NCI-H1417 treated with DMSO at 0.1 percent for 48 hours (cell line): ENCODE measurements at places on chromosomes 1 and 21.

GRCh38 chr1:100536031-100536430 lies 1.9 kb upstream of the GPR88 start:
- DNase-seq: no peak

- DNase-seq: no peak
These were observed 51.7 kb upstream of the CTPS1 start for GRCh38 chr1:40927781-40928180.

- DNase-seq: no peak
These were observed 23.7 kb upstream of the LYPLAL1 start for GRCh38 chr1:219149953-219150352.

DNA sequence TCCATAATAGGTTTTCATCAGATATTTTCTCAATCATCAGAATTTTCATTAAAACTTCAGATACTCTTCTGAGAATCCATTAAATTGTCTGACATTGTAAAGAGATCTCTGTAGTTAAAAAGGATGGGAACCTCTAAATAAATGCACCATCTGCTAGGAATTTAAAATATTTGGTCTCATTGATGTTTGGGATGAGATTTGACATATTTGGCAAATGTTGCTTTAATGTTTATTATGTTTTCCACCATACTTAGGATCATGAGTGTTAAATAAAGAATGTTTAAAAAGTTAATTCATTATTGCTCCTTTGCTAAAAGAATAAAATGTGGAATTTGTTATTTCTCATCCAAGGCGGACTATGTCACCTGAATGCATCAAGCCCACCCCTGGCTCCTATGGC lies 85.5 kb upstream of the VANGL1 start:
- DNase-seq: no peak

DNA sequence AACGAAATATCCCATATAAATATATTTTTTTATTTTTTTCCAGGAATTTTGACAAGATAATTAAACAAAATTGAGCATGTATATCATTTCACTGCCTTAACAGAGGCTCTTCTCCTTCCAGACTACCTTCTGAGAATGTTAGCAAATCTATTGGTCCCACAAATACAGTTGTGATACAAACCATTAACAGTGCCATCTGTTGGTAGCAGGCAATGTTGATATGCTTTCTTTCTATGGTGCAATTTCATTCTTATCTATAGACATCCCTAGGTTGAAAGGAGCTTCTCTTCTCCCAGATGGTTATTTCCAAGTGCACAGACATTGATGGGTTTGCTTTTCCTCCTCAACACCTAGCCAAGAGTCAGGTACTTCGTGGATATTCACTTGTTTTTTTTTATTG lies 303.6 kb downstream of the USH2A start:
- DNase-seq: no peak

- no peak for DNase-seq
These were observed 258.3 kb upstream of the SGIP1 start for GRCh38 chr1:66275601-66276023.

- DNase-seq: no peak
These were observed 188.3 kb upstream of the CAMK1G start for GRCh38 chr1:209395169-209395568.

- no peak for DNase-seq
These were observed 28.7 kb downstream of the PDE4B start for GRCh38 chr1:65821386-65821785.
